B cell (primary cell): ENCODE measurements at places on chromosomes 7 and 10.
A peak's percentile ranks its signal among the peaks of the same experiment; 100 is the strongest.

DNA sequence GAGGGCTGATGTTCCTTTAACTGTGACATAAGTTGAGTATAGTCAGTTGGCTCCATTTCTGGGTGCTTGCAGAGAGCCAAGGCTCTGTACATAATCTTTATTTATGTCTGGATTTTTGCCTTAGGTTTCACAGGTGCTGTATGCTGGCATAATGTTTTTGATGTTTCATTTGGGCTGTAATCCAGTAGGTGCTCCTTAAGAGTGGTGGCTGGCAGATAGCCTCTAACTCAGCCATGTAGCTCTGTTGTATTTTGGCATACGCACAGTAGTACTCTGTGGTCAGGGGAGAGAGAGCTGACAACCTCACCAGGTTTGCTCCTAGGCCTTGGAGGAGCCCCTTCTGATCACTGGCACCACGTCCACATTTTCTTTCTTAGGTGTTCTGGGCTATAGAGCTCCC, 61.1 kb downstream of the RNF133 start:
- no peak for DNase-seq

DNA sequence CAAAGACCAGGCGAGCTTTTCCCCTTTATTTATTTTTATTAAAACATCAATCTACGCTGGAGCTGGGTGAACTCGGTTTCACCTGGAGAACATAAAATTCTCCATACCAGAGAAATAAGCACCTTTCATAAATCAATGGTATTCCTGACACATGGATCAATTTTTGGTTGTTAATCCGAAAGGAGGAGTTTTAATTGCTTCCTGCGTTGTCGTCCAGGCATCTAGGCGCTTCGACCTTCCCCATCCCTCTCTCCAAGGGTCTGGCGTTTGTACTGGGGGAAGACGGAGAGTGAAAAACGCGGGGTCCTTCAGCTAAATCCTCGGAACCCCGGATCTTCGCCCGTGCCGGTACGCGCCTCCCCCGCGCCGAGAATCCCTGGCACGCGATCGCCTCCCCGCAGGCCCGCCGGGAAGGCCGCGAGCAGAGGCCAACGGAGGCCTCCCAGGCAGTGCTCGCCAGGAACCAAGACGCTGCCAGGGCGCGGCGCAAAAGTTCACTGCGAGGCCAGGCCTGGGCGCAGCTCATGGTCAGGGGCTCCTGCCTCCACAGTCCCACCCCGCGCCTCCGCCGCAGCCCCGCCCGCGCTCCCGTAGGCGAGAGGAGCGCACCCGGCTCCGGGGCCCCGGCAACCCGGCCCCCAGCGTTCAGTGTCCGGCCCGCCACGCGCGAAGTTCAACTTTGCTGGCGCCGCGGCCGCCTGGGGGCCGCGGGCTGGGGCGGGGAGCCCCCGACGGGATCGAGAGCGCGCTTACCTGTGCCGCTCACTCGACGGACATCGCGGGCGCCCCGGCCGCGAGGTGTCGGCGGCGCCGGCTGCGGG, 8.3 kb upstream of the EBF3 start:
- peak; percentile 16 for DNase-seq

DNA sequence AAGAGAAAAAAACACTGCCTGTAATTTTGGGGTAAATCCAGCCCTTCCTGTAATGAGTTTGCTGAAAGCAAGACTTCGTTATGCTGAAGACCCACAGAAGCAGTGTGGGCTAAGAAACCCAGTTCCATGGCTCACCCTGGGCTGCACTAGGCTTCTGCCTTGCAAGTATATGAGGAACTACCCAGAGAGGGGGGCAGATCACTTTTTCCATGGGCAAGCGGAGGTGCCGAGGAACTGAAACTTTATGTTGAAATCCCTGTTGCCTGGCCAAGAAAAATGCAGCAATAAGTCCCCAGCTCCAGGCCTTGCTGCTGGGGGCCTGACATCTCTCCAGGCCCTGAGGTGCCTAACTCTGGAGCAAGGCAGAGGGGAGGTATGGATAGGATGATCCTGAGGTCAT, 8.5 kb downstream of the RASSF4 start:
- peak; percentile 50 for DNase-seq

DNA sequence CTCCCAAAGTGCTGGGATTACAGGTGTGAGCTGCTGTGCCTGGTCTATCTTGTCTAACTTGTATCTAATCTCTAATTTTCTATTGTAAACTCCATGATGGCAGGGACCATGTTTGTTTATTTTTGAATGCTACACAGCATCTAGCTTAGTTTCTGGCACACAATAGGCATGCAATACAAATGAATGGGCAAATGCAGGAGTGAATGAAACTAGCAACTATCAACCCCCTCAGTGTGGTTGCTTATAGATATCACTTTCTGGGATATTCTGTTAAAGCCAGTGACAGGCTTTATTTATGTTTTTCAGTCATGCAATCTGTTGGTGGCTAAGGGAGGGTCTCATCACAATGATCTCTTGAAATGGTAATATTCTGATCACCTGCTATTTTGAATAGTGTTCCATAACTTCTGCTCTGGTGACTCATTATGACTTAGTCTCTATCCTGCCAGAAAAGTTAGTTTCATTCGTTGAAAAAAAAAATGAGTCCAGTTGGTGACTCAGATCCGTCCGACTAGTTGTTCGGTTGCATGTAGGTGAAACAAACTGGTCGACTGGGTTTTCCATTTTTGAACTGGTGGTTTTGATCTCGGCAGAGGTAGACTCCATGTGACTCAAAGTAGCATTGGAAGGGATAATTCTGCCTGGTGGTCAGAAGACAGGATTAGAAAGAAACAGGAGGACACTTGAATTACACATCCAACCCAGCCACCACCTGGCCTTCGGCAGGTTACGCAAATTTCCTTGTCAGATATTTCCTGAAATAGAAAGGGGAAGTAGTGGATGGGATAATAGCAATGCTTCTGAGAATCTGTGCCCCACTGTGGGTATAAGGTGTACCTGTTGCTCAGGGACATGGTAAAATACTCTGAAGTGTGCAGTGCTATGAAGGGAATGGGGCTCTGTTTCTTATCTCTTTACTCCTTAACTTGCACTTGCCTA, 76.8 kb downstream of the GATA3 start:
- no peak for DNase-seq

DNA sequence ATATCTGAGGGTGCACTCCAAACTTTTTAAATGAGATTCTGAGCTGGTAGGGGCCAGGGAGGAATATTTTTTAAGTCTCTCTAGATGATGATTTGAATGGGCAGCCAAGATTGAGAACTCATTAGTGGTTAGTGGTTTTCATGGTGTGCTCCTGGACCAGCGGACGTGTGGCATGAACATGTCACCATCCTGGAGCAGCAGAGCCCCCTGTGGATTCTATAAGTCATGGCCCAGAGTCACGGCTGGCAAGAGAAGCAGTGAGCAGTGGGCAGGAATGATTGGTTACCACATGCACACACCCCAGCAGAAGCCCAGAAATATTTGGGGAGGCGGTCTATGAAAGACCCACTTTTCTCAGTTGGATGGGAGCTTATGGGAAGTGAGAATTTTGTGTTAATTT, 21.2 kb upstream of the UCN3 start:
- DNase-seq: no peak
